Stimulated activated CD4-positive, alpha-beta T cell treated with anti-CD3 and anti-CD28 coated beads, Interleukin-4, amount 100 ng/mL, for 4 hours (primary cell): ENCODE measurements at places on chromosomes 12 and 14.

GRCh38 chr12:11687528-11687927 lies 38.1 kb downstream of the ETV6 start:
- no peak for DNase-seq

- DNase-seq: no peak
Measured at GRCh38 chr12:124217508-124218242, 77.2 kb upstream of the RFLNA start.

DNA sequence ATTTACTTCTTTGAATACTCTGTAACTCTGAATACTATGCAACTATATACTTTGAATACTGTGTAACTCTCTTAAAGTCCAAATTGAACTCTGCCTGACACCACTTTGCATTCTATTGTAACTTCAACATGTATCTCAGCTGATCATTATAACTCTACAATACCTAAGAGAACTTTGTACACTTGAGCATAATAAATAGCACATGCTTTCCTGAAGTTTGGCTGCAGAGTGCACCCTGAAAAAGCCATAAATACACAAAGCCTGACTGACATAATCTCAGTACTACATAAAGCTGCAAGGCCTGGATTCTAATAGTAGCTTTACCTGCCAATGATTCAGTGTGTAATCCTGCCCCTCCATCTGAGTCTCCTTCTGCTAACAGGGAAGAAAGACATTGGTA lies 21.3 kb upstream of the COX16 start:
- no peak for DNase-seq

GRCh38 chr12:20220339-20220738 lies 148.0 kb upstream of the PDE3A start:
- no peak for DNase-seq

DNA sequence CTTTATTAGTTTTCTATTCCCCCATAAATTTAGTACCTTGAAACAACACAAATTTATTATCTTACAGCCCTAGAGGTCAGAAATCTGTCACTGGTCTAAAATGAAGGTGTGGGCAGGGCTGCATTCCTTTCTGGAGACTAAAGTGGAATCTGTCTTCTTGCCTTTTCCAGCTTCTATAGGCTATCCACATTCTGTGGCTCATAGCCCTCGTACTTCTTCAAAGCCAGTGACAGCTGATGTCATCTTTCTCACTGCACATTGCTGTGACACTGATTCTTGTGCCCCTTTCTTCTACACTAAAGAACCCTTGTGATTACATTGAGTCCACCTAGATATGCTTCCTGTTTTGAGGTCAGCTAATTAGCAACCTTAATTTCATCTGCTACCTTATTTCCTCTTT lies 23.2 kb upstream of the DCN start:
- DNase-seq: no peak
